ENCODE measurements at places on chromosomes 2 and 18.

- DNase-seq, result no peak
Measured at GRCh38 chr2:17311771-17312511, 206.3 kb downstream of the RAD51AP2 start.

- no peak for DNase-seq
Measured at GRCh38 chr2:205792908-205793307, 110.6 kb downstream of the NRP2 start.

- DNase-seq, result no peak
Measured at GRCh38 chr18:10767658-10768057, 241.8 kb downstream of the NAPG start.

GRCh38 chr2:176122683-176123410, at the start of gene HOXD9:
Gene HOXD9 (plus strand): TSS chr2:176122719. CDS start chr2:176122769, 50 bp downstream.
- no peak for DNase-seq

DNA sequence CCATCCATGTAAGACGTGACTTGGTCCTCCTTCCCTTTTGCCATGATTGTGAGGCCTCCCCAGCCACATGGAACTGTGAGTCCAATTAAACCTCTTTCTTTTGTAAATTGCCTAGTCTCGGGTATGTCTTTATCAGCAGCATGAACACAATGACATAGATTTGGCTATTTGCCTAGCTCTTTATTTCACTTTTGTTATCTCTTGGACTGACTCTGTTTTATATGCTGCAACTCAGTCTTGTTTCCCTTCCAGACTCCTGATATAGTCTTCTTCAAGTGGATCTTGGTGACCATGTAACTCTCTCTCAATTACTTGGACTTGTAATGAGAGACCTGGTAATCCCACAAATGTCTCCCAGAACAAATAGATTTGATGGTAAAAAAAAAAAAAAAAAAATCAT, 627.6 kb downstream of the CCDC85A start:
- no peak for DNase-seq

DNA sequence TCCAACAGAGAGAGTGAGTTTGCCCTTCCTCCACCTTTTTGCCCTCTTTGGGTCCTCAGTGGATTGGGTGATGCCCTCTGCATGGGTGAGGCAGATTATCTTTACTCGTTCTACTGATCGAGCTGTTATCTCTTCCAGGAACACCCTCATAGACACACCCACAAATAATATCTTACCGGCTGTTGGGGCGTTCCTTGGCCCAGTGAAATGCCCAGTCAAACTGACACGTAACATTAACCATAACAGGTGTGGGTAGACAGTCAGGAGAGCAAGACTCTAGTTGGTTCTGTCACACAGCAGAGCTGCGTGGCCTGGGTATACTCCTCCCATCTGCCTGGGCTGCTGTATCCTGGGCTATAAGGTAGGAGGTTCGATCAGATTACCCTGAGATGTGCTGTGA, 144.1 kb downstream of the AGAP1 start:
- DNase-seq, result no peak

- DNase-seq, result no peak
Measured at GRCh38 chr2:119464981-119465380, 33.3 kb downstream of the TMEM37 start.

GRCh38 chr2:206202446-206202845, 42.8 kb downstream of the EEF1B2 start:
- DNase-seq, result no peak

- no peak for DNase-seq
Measured at GRCh38 chr18:61694236-61694635, 198.6 kb downstream of the RNF152 start.

GRCh38 chr2:196970099-196970498, 43.6 kb upstream of the PGAP1 start:
- DNase-seq, result no peak

GRCh38 chr2:44075541-44075940, 79.8 kb upstream of the LRPPRC start:
- DNase-seq, result no peak

DNA sequence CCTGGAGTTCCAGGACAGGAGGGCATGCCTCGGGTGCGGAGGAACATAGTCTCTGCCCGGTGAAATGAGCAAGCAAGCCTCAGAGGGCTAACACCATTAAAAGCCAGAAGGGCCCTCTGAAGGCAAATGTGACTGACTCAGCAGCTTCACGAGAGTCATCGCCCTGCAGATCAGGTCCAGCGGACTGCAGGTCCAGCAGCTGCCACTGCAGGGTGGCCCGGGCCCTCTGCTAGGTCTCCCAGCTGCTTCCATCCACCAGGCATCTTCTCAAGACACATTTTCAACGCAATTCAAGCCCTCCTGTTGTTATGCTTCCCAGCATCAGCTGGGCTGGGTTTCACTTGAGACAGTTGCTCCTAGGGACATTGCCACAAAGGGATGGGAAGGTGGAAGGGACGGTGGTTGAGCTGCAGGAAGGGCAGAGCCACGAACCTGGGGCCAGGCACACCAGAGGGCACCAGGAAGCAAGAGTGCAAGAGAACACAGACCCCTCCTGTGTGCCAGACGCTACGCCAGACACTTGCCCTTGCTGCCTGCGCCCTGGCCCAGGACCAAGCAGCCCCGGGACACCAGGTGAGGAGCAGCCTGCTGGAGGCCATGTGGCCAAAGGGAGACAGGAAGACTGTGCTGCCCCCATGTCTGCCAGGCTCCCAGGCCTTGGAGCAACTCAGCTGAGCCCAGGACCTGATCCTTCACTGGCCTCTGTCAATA, 173.0 kb downstream of the HDAC4 start:
- no peak for DNase-seq

DNA sequence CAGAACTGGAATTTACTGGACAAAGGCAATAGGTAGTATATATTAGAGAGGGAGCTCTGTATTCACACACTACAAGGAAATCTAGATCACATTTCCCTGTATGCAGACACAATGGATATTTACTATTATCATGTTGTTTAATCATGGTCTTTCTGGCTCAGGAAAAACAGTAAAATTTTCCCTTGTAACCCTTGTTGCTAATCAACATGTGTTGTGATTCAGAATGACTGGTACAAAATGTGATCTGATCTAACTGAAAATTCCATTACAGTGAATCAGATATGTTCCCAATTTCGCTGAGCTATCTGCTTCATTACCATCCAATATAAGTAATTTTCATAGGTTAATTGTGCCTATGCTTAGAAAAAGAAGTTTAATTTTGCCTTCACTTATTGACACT, 1109.7 kb downstream of the LRP1B start:
- DNase-seq, result no peak

DNA sequence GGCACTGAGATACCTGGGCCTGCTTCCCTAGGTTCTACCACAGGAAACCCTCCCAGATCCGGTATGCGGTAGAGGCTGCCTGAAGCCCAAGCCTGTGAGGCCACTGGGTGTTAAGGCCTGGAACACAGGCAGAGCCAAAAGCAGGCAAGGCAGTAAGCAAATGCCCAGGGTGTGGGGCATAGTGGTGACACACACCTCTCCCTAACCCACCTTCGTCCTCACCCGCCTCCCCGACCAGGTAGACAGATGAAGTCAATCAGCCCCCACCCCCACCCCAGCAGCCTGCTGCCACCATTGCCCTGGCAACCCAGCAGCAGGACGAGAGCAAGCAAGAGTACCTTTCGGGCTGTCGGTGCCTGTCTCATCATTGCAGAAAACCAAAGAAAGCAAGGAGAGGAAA, 6.1 kb downstream of the DCTN1 start:
- no peak for DNase-seq

DNA sequence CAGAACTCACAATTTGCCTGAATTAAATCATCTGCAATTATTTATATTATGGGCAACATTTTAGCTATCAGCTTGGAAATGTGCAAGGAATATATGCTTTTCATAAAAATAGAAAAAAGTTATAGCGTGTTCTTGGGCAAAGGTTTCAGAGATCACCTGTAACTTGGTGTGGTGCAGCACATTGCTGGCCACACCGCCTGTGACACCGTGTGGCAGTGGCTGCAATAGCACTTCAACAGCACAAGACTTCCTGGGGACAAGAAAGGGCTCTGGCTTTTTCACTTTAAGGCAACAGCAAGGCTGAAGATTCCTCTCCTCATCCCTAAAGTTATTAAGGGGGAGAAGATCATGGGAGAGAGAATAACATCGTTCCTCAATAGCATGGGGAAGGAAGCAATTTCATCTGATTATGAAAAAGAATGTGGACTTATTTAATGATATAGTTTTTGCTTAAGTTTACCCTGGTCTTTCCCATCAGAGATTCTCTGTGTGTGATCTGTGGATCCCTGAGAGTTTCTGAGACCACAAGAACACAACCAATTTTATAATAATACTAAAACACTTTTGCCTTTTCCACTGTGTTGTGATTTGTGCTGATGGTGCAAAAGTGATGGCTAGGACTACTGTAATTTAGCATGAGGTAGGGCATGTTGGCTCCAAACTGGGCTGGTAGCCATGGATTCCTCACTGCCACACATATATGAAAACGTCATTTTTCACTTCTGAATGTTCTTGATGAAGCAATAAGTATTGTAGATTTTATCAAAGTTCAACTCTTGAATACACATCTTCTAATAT, 15.0 kb upstream of the SERPINB3 start:
- DNase-seq, result no peak

DNA sequence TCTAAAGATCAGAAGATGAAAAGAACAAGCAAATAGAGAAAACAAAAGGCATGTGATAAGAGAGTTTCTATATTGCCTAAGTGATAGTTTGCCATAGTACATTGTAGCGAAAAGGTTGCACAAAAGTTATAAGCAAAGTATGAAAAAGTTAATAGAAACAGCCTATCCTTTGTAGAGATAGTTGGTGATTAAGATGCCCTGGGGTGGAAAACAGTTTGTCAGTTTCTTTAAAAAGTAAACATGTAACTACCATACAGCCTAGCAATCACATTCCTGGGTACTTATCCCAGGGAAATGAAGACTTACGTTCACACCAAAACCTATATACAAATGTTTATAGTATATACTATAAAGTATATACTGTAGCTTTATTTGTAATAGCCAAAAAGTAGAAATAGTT, 16.9 kb upstream of the DAPL1 start:
- DNase-seq, result no peak
